ENCODE measurements at places on chromosomes 1 and 21.

DNA sequence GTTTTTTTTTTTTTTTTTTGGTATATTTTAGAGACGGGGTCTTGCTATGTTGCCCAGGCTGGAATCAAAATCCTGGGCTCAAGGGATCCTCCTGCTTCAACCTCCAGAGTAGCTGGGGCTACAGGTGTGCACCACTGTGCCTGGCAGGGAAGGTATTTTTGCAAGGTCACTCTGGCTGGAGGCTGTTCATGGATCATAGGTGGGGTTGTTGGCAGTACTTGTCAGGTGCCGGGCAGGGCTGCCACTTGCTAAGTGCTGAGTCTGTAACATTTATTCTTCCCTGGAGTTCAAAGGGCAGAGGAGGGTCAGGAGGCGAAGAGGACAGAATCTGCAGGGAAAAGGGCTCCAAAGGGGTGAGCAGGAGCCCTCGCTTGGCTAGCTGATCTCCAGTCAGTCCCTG lies 24.1 kb downstream of the A3GALT2 start:
- no peak for DNase-seq

DNA sequence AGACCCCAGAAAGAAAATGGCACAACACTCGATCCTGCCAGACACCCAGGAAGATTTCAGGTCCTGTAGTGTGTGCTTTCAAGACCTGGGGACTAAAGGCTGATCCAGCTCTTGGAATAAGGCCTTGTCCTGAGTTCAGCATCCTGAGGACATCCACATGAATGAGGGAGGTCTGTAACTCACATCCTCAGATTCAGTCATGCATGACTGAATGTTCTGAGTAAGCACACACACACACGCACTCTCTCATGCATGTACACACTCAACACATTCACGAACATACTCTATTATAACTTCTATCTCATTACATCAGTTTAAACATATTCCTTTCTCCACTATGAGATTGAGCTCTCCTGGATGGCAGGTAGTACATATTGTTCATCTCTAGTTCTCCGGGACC lies 273.4 kb upstream of the BEND5 start:
- no peak for DNase-seq

DNA sequence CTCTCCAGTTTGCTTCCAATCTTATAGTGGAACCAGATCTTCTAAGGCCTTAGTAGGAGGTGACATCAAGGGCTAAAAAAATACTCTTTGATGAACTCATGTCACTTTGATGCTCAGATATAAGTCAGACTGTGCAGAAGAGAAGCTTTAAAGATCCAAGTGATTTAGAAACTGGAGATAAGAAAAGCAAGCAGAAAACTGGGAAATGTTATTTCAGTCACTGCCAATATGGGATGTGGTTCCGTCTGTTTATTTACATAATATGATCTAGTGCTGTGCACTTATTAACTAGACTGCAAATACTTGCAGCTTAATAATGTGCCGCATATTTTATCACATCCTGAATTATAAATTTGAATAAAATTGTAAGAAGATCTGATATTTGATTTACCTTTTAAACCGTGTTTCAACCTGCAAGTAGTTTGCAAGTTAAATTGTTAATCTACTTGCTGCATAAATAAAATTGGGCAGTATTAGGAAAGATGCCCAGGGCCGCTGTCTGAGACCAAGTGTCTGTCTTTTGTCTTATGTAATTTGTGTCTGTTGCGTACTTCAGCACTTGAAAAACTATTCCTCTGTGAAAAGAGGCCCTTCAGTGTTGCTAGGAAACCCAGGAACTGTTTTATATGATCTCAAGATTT lies 29.6 kb downstream of the CXADR start:
- no peak for DNase-seq

DNA sequence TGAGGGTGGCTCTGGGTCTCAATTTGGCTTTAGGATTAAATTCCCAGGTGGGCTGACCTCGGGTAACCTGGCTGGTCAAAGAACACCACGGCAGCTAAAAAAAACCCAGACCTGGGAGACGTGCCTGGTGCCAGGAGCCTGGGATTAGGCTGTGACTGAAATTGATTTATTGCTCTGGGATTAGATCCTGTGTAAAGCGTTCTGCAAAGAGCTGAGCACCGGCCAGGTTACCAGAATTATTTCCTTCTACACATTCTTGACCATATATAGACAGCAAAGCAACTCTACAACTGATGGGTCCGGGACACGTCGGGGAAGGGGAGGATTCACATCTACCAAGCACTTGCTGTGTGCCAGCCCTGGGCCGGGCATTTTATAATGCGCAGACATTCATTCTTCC lies 45.2 kb downstream of the TMCO4 start:
- no peak for DNase-seq

DNA sequence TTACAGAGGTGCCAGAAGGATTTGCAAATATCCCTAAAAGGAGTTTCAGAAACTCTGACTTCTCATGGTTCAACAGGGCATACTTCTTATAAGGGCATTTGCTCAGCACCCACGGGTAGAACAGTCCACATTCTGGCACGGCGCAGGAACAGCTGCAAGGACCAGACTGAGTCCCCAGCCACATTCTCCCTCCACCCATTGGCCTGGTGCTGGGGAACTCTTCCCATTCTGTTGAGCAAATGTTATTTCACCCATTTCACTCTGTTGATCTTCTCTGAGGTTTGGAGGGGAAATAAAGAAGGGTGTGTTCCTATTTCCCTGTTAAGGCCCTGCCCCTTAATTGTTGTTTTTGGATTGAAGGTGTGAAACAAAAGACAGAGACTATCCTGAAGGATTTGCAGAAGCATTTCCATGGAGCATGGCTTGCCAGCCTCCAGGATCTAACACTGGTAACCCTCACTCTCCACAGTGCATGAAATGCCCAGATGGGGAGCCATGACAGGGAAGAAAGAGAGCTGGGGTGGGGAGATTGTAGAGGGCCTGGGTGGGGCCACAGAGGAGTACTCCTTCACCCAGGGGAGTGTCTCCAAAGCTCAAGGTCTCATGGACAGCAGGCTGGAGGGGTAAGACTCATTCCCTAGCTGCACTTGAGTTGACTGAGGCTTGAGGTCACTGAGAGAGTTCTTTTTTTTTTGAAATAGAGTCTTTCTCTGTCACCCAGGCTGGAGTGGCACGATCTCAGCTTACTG lies 35.0 kb downstream of the INAVA start:
- no peak for DNase-seq

DNA sequence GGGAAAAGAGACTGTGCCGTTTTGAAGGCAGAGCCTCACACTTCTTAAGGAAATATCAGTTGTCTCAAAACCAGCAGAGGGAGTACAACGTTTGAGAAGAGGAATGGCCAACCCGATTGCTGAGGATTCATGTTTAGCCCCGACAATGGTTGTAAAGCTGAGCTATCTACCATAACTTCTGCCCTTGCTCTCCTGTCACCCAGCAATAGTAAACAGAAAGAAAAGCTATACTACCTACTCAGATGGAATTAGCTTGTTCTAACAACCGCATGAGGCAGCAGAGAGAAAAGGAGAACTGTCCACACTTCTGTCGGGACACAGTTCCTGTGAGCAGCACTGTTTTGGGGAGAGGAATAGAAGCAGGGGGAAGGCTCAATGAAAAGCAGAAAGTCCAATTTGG lies 91.2 kb downstream of the SLC45A1 start:
- DNase-seq, result peak; percentile 62

GRCh38 chr1:216904471-216904870 lies 181.2 kb upstream of the ESRRG start:
- DNase-seq, result no peak

DNA sequence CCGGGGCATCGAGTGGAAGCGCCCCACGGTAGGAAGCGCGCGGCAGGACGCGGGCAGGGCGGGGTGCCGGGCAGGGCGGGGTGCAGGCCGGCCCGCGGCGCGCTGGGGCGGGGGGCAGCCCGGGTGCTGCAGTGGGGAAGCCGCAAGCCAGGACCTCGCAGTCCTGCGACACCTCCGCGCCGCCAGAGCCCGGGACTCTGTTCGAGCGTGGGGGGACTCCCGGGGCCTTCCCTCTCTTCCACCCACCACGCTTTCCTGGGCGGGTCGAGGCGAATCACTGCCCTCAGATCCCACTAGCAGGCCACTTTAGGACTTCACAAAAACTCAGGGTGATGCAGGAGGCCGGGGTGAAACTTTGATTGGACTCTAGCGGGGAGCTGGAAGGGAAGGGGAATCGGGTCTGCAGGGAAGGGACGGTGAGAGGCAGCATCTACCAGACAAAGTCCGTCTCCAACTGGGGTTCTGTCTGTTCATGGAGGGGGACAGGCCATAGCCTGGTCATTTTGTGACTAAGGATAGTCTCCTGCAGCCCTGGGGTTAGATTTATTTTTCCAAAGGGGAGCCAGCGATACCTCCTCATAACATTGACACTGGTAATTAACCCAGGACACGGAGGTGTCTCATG lies 623 bp downstream of the CAPN2 start:
- no peak for DNase-seq

DNA sequence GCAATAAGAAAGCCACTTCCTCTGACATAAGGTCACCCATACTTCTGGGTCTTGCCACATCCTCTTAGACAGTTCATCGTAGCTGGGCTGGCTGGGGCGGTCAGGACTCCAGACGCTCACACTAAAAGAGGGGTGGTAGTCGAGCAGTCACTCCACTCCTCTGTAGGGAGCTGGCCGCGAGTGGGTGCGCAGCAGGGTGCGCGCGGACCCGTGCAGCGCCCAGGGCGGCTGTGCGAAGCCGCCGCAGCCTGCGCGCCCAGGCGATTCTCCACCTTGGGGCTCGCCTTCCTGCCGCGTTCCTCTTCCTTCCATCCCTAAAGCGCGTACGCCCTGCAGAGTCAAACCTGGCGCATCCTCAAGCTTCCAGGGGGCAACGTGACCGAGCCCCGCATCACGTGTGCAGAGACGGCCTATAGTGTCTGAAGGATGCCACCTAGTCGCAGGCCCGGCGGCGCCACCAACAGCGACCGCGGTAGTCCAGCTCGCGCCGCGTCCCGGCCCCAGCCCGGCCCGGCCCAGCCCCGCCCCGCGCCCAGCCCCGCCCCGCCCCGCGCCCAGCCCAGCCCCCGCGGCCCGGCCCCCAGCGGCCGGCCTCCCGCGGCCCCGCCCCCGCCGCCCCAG lies 360 bp upstream of the PRDX6 start:
- peak; percentile 77 for DNase-seq

DNA sequence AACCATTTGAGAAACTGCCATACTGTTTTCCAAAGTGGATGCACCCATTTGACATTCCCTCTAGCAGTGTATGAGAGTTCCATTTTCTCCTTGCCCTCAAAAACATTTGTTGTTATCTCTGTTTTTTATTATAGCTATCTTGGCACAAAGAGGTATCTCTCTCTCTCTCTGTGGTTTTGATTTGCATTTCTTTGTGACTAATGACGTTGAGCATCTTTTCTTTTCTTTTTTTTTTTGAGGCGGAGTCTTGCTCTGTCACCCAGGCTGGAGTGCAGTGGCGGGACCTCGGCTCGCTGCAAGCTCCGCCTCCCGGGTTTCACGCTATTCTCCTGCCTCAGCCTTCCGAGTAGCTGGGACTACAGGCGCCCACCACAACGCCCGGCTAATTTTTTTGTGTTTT lies 17.4 kb upstream of the ZMYM6 start:
- DNase-seq, result no peak

DNA sequence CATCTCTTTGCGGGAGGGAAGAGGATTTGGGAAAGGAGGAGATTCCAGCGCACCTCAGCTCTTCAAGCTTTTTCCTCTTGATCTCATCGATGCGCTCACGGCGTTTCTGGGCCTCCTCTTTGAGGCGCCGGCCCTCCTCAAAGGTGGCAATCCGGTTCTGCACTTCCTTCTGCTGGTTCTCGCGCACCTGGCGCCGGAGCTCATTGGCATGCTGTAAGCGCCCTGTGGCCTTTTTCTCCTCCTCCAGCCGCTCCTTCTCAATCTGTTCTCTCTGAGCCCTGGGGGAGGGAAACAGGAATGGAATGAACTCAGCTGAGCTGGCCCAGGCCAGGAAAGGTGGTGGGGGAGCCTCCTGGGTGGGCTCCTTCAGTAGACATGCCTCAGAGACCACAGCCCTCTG lies 10.4 kb upstream of the VSIG8 start:
- DNase-seq, result no peak

GRCh38 chr1:173300061-173301044 lies 93.2 kb upstream of the TNFSF4 start:
- no peak for DNase-seq

DNA sequence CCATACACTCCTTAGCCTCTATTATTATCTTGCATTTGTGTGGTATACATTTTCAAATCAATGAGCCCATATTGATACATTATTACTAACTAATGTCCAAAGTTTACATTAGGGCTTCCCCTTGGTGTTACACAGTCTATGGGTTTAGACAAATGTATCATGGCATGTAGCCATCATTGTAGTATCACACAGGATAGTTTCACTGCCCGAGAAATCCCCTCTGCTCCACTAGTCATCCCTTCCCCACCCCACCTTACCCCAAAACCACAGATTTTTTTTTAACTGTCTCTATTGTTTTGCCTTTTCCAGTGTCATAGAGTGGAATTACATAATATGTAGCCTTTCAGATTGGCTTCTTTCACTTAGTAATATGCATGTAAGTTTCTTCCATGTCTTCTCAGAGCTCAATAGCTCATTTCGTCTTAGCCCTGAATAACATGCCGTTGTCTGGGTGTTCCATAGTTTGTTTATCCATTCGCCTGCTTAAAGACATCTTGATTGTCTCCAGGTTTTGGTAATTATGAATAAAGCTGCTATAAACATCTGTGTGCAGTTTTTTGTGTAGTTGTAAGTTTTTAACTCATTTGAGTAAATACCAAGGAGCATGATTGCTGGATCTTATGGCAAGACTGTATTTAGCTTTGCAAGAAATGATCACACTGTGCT lies 86.4 kb upstream of the LYST start:
- DNase-seq, result no peak

GRCh38 chr1:206109718-206110117 lies 7.5 kb downstream of the AVPR1B start:
- DNase-seq, result no peak

DNA sequence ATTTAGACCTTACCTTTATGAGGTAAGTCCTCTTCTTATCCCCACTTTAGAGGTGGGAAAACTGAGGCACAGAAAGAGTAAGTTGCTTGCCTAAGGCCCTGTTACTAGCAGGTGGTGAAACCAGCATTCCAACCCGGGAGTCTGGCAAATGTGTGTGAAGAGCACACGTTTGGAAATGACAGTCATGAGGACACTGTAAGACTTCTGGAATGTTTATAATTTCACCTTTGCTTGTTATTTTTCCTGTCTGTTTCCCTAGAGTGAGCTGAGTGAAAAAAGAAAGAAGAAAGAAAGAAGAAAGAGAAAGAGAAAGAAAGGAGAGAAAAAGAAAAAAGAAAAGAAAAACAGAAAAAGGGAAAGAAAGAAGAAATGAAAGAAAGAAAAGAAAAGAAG lies 21.2 kb upstream of the LGALS8 start:
- no peak for DNase-seq

GRCh38 chr1:227799756-227800155 lies 15.7 kb upstream of the PRSS38 start:
- no peak for DNase-seq

GRCh38 chr1:159011751-159012150 lies 2.0 kb downstream of the IFI16 start:
- DNase-seq, result no peak

DNA sequence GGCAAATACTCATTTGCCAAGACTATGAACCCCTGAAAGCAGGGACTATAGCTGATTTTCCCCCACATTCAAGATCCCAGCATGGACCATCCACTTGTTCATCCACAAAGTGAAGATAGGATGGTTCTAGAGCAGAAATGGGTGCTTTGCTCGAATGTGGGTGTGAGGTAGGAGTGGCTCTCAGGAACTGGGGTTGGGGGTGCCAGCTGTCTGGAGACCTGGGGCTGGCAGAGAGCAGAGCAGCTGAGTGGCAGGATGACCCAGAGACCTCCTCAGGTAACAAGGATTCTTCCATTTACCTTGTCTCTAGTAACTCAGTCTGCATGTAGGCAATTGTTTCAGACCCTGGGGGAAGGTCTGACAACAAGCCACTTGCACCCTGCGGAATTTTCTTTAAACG lies 6.0 kb downstream of the S100A9 start:
- no peak for DNase-seq
